ENCODE measurements at places on chromosomes 7 and 10.

DNA sequence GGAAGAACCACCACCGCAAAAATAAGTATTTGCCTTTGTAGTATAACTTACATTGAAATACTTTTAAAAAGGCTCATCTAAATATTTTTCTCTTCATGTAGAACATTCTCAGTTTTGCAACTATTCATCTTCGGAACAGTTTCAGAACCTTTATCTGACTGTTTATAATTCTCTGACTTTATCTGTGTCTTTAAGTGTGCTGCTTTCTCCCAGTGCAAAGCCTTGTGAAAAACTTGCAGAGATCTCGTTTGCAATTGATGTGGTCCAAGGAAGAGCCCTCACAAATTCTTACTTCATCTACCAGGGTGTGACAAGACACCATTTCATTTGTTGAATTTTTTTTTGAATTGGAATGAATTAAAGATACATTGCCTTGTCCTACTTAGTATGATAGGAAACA is 186.4 kb downstream of the DKK1 start:
- DNase-seq = no peak

DNA sequence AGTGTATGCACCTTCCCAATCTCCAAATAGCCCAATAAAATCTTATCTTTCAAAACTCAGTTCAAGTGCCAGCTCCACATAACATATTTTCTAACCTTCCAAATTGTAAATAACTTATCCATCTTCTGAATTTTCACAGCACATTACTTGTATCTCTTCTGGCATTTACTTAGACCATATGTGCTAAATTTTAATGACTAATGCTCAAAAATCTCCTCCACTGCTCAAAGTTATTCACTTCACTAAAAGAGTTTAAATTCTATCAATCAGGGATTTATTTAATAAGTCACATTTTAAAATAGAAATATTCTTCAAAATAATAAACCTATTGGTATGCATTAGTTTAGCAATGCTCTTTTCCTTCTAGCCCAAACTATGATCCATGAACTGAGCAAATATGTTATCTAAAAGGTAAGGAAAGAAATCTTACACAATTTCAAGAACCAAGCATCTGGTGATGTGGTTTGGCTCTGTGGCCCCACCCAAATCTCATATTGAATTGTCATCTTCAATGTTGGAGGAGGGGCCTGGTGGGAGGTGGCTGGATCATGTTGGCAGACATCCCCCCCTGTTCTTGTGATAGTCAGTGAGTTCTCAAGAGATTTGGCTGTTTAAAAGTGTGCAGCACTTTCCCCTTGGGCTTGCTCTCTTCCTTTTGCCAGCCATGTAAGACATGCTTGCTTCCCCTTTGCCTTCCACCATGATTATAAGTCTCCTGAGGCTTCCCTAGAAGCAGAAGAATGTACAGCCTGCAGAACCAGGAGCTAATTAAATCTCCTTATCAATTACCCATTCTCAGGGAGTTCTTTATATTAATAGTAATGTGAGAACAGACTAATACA is 28.1 kb upstream of the GPR22 start:
- no peak for DNase-seq

GRCh38 chr7:149635561-149636329 is 137.6 kb downstream of the ZNF467 start:
- no peak for DNase-seq

GRCh38 chr10:60614363-60614762 is 163.9 kb upstream of the CDK1 start:
- DNase-seq = no peak

- DNase-seq = no peak
Observed at GRCh38 chr7:88020953-88021665, 87.1 kb downstream of the ADAM22 start.

- no peak for DNase-seq
Observed at GRCh38 chr7:13240349-13240748, 552.9 kb downstream of the ARL4A start.

- DNase-seq = no peak
Observed at GRCh38 chr10:55227967-55228366, 426.9 kb upstream of the PCDH15 start.

DNA sequence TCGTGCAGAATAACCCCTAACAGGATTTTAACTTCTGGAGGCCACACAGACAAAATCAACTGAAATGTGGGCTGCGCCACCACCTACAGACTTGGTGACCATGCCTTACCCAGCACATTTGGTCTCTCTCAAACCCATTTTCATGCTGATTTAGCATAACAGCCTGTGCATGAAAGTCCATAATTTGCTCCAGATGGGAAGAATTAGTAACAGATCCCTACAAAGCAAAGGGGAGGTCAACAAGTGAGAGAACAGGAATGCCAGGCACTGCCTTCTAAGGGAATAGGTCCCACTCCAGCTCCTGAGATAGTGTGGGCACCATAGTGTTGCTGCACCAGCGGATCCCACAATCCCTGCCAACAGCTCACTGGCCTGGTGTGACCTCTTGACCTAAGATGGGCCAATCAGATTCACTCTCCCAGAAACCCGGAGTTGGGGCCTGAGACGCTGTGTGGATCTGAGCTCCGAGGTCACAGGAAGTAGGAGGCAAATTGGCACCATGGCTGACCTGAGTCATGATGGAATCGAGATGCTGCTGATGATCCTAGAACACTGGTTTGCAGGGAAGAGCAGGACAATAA is 32.4 kb downstream of the SLIT1 start:
- no peak for DNase-seq

DNA sequence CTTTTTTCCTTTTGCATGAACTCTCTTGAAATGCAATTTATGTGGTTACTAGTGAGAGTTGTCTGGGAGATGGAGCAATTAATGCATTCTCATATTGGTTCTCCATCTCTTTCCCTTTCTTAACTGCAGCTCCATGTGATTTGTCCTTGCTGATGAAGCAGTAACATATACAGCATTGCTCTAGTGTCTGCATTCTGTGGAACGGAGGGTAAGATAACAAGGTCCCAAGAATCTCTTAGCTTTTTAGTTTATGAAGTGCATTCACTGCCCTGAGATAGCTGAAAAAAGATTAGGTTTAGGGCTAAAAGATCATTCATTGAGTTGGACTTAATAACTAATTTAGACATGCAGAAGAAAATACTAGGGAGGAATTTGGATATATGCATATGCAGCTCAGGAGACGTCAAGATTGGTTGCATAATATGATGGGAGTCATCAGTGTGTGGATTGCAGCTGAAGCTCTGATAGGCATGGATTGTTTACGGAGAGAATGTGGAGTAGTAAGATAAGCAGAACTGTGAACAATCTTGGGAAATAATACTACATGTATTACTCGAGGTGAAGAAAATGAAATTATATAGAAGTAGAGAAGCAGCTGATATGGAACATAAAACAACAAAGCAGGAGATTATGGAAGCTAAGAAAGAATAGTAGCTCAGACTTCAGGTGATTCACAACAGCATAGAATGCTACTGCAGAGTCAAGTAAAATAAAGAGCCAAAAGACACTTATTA is 404.7 kb downstream of the ARL4A start:
- DNase-seq = no peak

- no peak for DNase-seq
Observed at GRCh38 chr10:75228834-75229233, 6.9 kb downstream of the COMTD1 start.

- peak; percentile 13 for DNase-seq
Observed at GRCh38 chr7:35036361-35037171, 719 bp downstream of the DPY19L1 start.

GRCh38 chr7:128124786-128125185 is 93.5 kb upstream of the LRRC4 start:
- DNase-seq = no peak

GRCh38 chr7:80907141-80907601 is 11.7 kb downstream of the SEMA3C start:
- DNase-seq = no peak

- DNase-seq = no peak
Observed at GRCh38 chr7:131097662-131098376, 229.9 kb upstream of the MKLN1 start.

GRCh38 chr10:118102121-118102520 is 55.4 kb upstream of the RAB11FIP2 start:
- no peak for DNase-seq

DNA sequence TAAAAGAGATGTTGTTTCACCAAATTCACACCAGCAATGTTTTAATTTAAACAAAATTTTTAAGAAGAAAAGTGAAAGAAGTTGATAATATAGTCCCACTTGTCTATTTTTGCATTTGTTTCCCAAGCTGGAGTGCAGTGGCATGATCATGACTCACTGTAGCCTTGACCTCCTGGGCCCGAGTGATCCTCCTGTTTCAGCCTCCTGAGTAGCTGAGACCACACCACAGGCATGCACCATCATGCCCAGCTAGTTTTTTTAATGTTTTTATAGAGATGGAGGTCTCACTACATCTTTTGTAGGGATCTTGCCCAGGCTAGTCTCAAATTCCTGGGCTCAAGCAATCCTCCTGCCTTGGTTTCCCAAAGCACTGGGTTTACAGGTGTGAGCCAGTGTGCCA is 14.1 kb upstream of the NDUFA5 start:
- no peak for DNase-seq

DNA sequence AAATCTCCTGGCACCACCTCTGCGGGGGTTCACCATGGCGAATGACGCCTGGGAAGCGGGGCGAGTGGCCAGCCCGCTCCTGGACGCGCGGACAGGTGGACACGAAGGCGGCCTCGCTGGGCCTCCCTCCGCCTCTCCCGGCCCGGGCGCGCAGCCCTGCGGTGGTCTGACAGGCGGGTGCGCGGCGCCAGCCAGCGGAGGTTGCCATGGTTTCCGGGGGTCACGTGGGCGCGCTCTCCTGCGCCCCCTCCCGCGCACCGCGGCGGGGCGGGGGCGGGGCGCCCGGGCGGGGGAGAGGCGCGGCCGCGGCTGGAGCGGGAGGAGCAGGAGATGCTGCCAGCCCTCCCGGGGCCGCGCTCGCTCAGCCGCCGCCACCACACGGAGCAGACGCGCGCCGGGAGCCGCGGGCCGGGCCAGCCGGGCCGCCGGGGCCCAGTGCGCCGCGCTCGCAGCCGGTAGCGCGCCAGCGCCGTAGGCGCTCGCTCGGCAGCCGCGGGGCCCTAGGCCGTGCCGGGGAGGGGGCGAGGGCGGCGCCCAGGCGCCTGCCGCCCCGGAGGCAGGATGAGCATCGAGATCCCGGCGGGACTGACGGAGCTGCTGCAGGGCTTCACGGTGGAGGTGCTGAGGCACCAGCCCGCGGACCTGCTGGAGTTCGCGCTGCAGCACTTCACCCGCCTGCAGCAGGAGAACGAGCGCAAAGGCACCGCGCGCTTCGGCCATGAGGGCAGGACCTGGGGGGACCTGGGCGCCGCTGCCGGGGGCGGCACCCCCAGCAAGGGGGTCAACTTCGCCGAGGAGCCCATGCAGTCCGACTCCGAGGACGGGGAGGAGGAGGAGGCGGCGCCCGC is at the start of gene PRKAR2B:
PRKAR2B (plus strand) TSS at position 359 of the 848 bp plus-strand sequence; CDS start at position 562, 203 bp downstream.
- peak; percentile 54 for DNase-seq

GRCh38 chr10:71191551-71192076 is 20.8 kb upstream of the UNC5B start:
- no peak for DNase-seq

DNA sequence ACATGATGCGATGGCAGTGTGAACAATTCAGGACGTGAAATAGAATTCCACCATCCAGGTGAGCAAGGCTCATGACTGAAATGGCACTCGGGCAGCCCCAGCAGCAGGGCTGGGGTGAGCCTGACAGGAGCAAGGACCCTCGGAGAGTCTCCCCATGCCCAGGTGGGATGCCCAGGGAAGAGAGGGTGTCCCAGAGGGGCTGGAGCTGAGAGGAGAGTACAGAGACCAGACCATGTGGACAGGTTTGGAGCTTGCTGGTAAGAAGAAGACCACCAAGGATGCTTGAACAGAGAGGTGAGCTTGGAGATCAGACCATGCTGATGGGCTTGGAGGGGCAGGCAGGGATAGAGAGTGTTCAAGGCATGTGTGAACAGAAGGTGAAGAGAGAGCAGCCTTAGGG is 83.3 kb downstream of the RAMP3 start:
- no peak for DNase-seq

- DNase-seq = no peak
Observed at GRCh38 chr10:71635251-71635866, 84.2 kb downstream of the C10orf105 start.

- DNase-seq = no peak
Observed at GRCh38 chr10:126730856-126731609, 60.5 kb upstream of the C10orf90 start.

- no peak for DNase-seq
Observed at GRCh38 chr10:111425459-111425858, 348.6 kb downstream of the ADRA2A start.

DNA sequence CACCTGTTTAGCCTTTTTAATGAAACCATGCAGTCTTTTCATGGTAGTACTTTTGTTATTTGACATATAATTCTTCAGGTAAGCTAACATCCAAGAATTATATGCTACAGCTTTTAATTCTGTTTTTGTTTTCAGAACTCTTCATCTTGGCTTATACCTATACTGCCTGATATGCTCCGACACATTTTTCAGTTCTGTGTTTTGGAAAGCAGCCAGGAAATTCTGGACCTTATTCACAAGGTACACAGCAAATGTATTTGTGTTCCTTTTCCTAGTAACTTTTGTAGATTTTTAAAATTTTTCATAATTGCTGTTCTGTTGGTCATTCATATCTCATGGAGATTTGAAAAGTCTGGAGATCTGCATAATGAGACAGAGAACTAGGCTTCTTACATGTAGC is 56.7 kb downstream of the BTAF1 start:
- no peak for DNase-seq

Measured in stimulated activated CD4-positive, alpha-beta T cell treated with anti-CD3 and anti-CD28 coated beads, Interleukin-15, amount 100 ng/mL, for 1 hour (primary cell).